Osteoblast (primary cell): ENCODE measurements at places on chromosomes 1 and 21. TPM values are rescaled to one million over a fixed set of nuclear protein-coding genes. Genes with fewer than 3 reads are reported as not detected.

- H3K36me3 ChIP-seq: no peaks in the 10 kb centered on the region
- DNase-seq: peak; percentile 47
- no peaks in the 10 kb centered on the region for H3K27me3 ChIP-seq
- H3K27ac ChIP-seq: peak overlapping the region; percentile 80
- peak overlapping the region; percentile 2 for H3K4me3 ChIP-seq
Observed at GRCh38 chr1:63874278-63874880, 100.6 kb downstream of the ROR1 start.

DNA sequence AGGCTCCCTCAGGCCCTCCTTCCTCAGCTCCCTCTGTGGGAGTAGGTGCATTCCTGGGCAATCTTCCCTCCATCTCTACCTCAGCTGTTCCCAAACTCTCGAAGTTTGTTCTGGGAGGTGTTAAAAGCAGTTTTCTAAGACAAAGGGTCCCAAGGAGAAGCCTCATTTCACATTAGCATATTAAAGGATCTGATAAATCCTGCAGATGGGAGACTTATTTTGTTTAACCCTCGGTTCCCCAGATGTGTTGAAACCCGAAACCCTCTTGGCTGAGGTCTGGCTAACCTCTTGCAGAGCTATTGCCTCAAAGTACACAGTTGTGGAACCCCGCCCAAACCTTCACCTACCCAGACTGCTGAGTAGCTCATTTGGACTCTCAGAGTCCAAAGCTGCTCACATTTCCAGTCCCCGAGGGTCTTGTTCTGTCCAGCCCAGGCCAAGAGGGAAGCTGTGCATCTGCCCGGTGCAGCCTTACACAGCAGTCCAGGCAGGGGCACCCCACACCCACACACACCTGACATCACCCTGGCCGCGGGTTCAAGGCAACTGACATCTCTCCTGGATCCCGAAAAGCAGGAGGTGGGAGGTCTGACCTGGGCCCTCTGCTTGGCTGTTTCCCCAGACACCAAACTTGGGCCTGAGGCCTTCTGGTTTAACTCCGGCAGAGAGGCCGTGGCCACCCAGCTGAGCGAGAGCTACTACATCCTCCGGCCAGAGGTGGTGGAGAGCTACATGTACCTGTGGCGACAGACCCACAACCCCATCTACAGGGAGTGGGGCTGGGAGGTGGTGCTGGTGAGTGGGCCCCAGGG lies 19.5 kb upstream of the SELENON start:
- H3K27me3 ChIP-seq: no peaks in the 10 kb centered on the region
- no peaks in the 10 kb centered on the region for H3K4me1 ChIP-seq
- H3K27ac ChIP-seq: no peak overlapping the region
- DNase-seq: peak; percentile 58

Gene DIRAS3
- total RNA-seq: 2.1 and 4.0 TPM in 2 replicates

Gene REN
- not detected in 2 replicates for total RNA-seq

DNA sequence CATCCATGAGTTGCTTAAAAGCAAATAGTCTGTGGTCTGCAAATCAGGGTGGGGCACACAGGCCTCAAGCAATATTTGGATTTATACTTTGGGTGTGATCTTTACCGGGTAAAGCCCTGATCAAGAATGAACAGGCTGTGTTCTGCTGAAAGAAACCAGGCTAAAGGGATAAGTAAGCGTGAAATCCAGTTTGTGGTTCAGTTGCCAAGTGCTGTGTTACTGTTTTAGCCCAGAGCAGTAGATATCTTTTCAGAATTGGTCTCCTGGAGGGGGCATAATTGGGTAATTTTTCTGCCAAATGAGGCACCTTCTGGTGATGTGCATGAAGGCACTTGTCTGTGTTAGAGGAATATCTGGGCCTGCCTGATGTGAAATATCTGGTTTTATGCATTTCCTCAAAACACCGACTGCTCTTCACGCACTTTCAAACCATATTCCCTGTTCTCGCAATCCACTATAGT lies 21.4 kb downstream of the AIM2 start:
- no peak for DNase-seq
- no peak overlapping the region for H3K4me3 ChIP-seq
- H3K27ac ChIP-seq: no peak overlapping the region
- H3K4me1 ChIP-seq: peaks cover 8% of the 10 kb centered on the region
- no peaks in the 10 kb centered on the region for H3K27me3 ChIP-seq

Gene NSUN4
- 17.4 and 20.3 TPM in 2 replicates for total RNA-seq

Gene FCRLB
- total RNA-seq: 1.8 TPM in 2 replicates

Gene RGS8
- not detected in 2 replicates for total RNA-seq

DNA sequence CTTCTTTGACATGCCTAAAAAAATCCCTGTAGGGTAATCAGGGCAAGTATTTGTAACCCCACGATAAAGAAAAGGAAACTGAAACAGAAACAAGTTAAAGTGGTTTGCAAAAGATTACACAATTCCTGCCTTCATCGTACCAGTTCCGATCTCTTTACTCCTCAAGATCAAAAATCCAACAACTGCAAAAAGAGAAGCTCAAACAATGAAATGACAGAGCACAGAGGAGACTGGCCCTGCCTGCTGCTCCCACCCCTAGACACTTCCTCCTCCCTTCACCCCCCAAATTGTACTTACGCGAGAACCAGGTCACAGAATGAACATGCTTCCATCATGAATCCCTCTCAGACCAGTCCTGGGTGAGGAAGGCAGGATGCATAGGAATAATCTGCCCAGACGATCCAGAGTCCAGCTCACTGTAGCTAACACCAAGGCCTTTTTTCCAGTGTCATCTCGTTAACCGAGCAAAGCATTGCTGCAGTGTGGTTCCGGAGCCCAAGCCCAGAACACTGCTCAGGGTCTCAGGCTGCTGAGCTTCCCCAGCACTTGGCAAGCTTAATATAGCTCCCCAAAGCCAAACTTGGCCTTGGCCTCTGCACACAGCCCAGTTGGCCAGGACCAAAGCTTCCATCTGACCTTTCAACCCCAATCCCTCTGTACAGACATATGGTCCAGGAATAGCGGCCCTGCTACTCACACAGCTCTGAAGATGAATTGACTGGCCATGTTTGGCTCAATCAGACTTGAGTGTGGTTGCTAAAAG lies 20.3 kb downstream of the RXRG start:
- H3K27ac ChIP-seq: no peak overlapping the region
- no peaks in the 10 kb centered on the region for H3K27me3 ChIP-seq
- no peak for DNase-seq
- H3K36me3 ChIP-seq: no peaks in the 10 kb centered on the region

DNA sequence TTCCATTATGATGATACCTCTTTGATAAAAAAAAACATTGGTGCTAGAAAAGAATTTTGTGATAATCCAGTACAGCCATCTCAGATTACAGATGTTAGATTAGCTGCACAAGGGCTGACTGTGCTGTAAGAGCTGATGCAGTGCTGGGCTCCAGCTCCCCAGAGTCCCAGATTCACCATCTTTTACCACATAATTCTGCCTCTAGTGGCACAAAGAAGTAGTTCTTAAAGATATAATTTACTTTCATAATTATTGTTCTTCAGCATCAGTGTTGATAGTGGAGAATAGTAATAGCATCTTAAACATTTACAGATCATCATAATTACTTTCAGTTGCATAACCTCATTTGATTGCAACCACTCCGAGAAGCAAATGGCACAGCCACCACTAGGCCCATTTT lies 262.1 kb downstream of the BRINP2 start:
- H3K4me3 ChIP-seq: no peak overlapping the region
- no peaks in the 10 kb centered on the region for H3K36me3 ChIP-seq
- no peaks in the 10 kb centered on the region for H3K27me3 ChIP-seq
- no peak overlapping the region for H3K27ac ChIP-seq
- no peaks in the 10 kb centered on the region for H3K4me1 ChIP-seq
- DNase-seq: no peak

- H3K36me3 ChIP-seq: no peaks in the 10 kb centered on the region
- no peak for DNase-seq
- H3K27ac ChIP-seq: no peak overlapping the region
- peaks cover 9% of the 10 kb centered on the region for H3K4me1 ChIP-seq
- peaks cover 5% of the 10 kb centered on the region for H3K27me3 ChIP-seq
Observed at GRCh38 chr1:55010194-55010886, 11.6 kb downstream of the BSND start.

DNA sequence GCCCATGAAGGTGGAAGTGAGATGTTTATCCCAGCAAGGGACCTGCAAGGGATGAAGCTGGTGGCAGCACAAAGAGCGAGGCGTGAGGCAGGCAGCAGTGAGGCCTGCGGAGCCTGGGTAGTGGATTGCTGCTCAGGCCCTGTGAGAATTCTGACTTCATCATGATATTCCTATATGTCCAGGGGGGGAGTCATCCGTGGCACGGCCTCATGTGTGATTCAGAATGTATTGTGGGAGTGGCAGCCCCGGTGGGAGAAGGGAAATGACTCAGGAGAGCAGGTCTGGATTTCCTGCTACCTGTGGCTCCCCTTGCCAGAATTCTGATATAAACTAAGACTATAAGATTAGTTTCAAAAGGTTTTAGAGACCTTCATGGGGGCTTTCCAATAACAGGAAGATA lies 240.9 kb downstream of the CAMTA1 start:
- H3K27me3 ChIP-seq: peaks cover 12% of the 10 kb centered on the region
- DNase-seq: peak; percentile 43
- no peak overlapping the region for H3K4me3 ChIP-seq
- H3K4me1 ChIP-seq: no peaks in the 10 kb centered on the region
- H3K27ac ChIP-seq: no peak overlapping the region

GRCh38 chr1:3345792-3346191 lies 108.7 kb upstream of the ARHGEF16 start:
- DNase-seq: no peak
- no peaks in the 10 kb centered on the region for H3K27me3 ChIP-seq
- H3K36me3 ChIP-seq: no peaks in the 10 kb centered on the region
- no peaks in the 10 kb centered on the region for H3K4me1 ChIP-seq
- H3K27ac ChIP-seq: no peak overlapping the region
- H3K4me3 ChIP-seq: no peak overlapping the region

DNA sequence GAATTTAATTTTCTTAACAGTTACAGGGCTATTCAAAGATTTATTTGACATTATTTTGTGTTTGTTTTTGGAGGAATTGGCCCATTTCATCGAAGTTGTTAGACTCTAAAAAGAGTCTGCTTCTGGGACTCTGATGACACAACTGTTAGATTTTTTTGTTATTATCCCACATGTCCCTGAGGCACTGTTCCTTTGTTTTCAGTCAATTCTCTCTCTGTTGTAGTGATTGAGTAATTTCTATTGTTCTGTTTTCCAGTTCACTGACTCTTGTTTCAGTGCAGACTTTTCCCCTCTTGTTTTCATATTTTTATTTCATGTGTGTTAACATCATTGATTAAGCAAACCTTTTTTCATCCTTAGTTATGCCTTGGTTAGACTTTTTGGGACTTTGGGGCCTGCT lies 325.0 kb downstream of the ZNF326 start:
- no peak for DNase-seq
- H3K4me1 ChIP-seq: no peaks in the 10 kb centered on the region
- H3K36me3 ChIP-seq: no peaks in the 10 kb centered on the region
- no peak overlapping the region for H3K4me3 ChIP-seq
- no peaks in the 10 kb centered on the region for H3K27me3 ChIP-seq

Gene RPE65
- total RNA-seq: not detected in 2 replicates

Gene CHODL
- not detected in 2 replicates for total RNA-seq

Gene BACE2
- total RNA-seq: 85.2 and 85.8 TPM in 2 replicates

DNA sequence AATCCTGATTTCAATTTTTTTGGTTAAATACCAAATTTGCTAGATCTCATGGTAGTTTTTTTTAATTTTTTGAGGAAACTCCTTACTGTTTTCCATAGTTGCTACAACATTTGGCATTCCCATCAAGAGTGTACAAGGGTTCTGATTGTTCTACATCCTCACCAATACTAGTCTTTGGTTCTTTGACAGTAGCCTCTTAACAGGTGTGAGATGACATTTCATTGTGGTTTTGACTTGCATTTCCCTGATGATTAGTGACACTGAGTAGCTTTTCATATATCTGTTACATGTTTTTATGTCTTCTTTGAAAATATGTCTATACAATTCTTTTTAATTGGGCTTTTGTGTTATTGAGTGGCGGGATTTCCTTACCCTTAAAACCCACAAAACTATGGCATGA lies 20.9 kb upstream of the RGS13 start:
- H3K27me3 ChIP-seq: no peaks in the 10 kb centered on the region
- no peaks in the 10 kb centered on the region for H3K4me1 ChIP-seq
- DNase-seq: no peak
- H3K4me3 ChIP-seq: no peak overlapping the region
- no peak overlapping the region for H3K27ac ChIP-seq

Gene OR2AJ1
- total RNA-seq: not detected in 2 replicates

GRCh38 chr1:25898223-25899015 lies 7.8 kb downstream of the STMN1 start:
- DNase-seq: no peak
- H3K27ac ChIP-seq: no peak overlapping the region
- no peak overlapping the region for H3K4me3 ChIP-seq
- peaks cover 41% of the 10 kb centered on the region for H3K36me3 ChIP-seq
- peaks cover 22% of the 10 kb centered on the region for H3K4me1 ChIP-seq

Gene GBP1
- 23.9 and 32.2 TPM in 2 replicates for total RNA-seq
